Stimulated activated CD4-positive, alpha-beta T cell treated with anti-CD3 and anti-CD28 coated beads, Interleukin-4, amount 100 ng/mL, for 24 hours (primary cell): ENCODE measurements at places on chromosomes 6 and 20.
A peak's percentile ranks its signal among the peaks of the same experiment; 100 is the strongest.

GRCh38 chr20:58930496-58930895, 50.6 kb upstream of the NELFCD start:
- no peak for DNase-seq

DNA sequence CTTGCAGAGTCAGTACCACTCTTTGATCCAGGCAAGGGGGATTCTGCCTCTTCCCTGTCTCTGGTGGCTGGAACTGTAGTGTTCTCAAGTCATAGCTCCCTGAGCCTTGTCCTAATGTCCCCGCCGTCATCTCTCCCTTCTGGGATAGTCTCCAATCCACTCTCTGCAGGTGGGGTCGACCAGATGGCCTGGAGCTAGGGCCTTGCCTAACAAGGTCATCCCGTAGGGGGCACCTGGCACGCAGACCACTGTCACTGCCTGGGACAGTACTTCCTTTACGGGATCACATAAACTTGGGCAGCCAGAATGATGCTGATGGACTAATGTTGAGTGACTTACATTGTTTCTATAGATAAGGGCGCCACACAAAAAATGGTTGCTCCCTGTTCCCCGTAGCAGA, 118.9 kb upstream of the SLC22A23 start:
- no peak for DNase-seq

- DNase-seq, result no peak
Observed at GRCh38 chr6:140168365-140168764, 793.9 kb upstream of the CITED2 start.

DNA sequence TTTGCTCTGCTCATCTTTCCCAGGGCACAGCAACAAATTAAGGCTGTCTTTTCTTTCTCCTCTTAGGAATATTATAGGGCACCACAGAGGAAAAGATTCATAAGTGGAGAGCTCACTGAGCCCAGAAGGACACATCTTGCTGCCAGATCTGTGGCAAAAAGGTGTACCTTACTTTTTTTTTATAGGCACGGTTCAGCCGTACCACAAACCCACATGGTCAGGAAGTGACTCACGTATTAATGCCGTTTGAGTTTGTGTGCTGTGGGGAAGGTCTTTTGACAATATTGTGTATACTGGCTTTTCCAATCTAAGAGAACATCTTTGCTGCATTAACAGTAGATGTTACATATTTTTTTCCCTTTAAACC, 28.4 kb downstream of the PAQR8 start:
- DNase-seq, result peak; percentile 60
